ENCODE measurements at places on chromosomes 4 and X. TPM values are rescaled to one million over a fixed set of nuclear protein-coding genes. Genes with fewer than 3 reads are reported as not detected.

Gene TCEAL5
- not detected for total RNA-seq

Gene TREX2
- 1.1 TPM for total RNA-seq

Gene UNC5C
- total RNA-seq = not detected

- DNase-seq = no peak
Measured at GRCh38 chr4:136124251-136124745, 1408.0 kb downstream of the PCDH18 start.

DNA sequence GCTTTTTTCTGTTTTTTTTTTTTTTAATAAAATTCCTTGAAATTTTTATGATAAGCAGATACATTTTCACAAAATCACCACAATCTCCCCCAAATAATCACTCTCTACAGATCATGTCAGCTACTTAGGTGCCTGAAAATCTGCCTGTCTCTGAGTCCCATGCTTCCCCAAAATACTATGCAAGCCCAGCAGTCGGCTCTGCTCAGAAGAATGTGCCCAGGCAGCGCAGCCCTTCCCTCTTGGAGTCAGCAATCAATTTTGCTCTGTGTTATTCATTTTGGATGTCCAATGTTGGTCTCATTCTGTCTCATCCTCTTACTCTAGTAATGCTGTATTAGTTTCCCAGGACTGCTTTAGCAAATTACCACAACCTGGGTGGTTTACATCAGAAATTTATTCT, 24.9 kb upstream of the C1QTNF7 start:
- no peak for DNase-seq

DNA sequence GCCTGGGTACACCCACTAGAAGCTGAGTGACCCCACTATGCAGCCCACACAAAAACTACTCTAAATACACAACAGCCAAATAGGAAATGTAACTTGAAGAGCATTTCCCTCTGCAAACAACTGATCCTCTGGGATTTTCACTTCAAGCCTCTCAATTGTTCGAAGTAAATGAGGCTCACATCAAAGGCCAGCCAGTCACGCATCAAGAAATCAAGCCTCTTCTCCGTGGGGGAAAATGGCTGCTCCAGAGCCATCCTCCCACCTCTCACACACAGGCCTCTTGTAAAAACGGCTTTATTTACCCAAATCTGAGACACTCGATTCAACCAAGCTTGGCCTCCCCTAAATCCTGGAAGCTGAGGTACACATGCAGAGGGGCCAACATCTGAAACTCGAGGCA, 14.3 kb downstream of the PCDH19 start:
- no peak for DNase-seq

DNA sequence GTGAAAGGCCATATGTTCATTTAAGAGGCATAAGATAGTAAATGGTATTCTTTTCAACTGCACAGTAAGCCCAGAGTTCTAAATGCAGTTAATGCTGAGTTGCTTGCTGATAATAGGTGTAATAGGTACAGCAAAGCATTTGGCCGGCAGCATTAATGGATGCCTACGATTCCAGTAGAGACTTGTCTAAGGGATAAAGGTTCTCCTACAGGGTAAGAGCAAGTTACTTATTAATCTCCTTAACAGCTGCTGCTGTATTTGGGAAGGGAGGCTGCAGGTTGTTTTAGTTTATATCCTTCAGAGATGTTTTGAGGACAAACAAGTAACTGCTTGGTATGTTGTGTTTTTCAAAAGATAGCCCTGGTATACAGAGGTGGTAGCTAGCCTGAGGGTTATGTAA, 16.8 kb downstream of the TSPAN7 start:
- DNase-seq = no peak

GRCh38 chr4:100340512-100341485, 150.5 kb upstream of the DDIT4L start:
- DNase-seq = no peak

GRCh38 chrX:20519146-20519545, 252.4 kb upstream of the RPS6KA3 start:
- DNase-seq = no peak

All from activated CD4-positive, alpha-beta memory T cell treated with anti-CD3 and anti-CD28 coated beads, Interleukin-2, amount 10 ng/mL, durations not matched to agents 7 days and 5 days (primary cell).